Osteocyte (in vitro differentiated cells): ENCODE measurements at places on chromosomes 5 and 9. TPM values are rescaled to one million over a fixed set of nuclear protein-coding genes. Genes with fewer than 3 reads are reported as not detected.

Gene TAF11L10
- not detected in 2 replicates for total RNA-seq

Gene ADAMTSL1
- total RNA-seq = 1.2 and 1.5 TPM in 2 replicates

- DNase-seq = no peak
These were observed 6.0 kb upstream of the NIPBL start for GRCh38 chr5:36870399-36871040.

DNA sequence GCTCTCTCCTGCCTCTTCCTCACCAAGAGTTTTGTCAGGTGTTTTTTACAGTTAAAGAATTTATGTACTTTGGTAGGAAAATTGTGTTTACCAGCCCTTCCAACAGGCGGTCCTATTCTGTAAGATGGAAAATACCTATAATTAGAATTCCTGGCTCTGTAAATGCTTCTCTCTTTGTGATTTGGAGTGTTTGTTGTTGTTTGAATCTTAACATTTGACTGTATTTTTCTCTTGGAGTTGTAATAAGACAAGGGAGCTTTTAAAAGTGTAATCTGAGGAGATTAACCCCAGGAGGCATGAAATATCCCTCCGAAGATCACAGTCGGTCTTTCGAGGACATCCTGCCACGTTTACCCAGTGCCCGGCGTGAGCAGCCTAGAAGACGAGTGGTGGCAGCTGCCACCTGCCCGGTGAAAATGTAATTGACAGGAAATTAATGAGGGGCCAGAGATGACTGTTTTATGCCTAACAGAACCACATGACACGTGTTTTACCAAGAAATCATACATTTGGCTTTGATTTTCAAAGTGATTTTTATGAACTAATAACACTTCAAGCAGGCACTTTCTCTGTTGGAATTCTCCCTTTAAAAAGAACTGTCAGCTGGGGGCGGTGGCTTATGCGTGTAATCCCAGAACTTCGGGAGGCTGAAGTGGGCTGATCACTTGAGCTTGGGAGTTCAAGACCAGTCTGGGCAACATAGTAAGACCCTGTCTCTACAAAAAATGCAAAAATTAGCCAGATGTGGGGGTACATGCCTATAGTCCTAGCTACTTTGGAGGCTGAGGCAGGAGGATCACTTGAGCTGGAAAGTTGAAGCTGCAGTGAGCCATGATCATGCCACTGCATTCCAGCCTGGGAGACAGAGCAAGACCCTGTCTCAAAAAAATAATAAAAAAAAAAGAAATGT lies 20.0 kb downstream of the ANKRD33B start:
- peak; percentile 53 for DNase-seq

Gene LCN10
- not detected in 2 replicates for total RNA-seq

GRCh38 chr9:130632081-130632710 lies 32.2 kb upstream of the PRDM12 start:
- no peak for DNase-seq

Gene NRG2
- total RNA-seq = 0.86 and 1.5 TPM in 2 replicates

GRCh38 chr5:62977661-62978060 lies 399.0 kb downstream of the LRRC70 start:
- DNase-seq = no peak

- DNase-seq = no peak
These were observed 341.7 kb upstream of the CLINT1 start for GRCh38 chr5:158200619-158201018.

DNA sequence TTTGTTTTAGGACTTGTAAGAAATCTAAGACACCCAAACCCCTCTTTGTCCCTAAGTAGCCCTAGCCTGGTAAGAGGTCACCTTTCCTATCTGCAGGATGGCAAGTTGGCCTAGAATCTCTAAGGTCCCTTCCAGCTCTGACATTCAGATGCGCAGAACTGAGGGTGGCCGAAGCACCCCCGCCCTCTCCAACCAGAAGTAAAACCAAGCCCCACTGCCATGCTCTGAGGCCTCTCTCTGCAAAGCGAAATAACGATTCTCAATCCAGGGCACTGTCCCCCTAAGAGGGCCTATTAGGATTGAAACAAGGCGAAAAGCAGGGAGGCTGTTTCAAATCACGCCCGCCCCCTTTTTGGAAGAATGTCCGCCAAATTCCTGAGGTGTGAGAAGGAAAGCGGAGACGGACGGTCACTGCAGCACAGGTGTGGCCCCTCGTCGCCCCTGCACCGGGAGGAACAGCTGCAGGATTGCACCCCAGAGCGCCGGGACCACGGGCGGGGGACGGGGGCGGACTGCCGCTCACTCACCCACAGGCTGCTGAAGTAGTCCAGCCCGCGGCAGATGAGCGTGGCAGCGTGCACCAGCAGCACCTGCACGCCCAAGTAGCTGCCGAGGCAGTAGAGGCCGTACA lies 824 bp downstream of the TMEM245 start:
- no peak for DNase-seq

DNA sequence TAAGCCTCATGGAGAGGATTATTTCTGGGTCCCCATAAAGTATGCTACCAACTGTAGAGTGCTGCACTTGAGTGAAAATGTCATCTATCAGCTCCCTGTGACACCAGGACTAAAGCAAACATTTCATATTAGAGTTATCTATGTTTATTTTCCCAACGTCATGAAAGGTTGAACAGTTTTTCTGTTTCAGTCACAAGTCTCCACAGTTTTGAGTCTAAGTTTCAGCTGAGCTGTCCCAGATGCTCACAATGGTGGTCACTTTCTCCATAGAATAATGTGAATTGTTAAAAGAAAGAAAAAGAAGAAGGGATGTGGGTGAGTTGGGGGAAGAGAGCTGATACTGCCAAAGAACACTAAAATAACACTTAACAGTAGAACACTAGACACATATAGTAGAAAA lies 126.3 kb upstream of the C9orf72 start:
- DNase-seq = no peak

DNA sequence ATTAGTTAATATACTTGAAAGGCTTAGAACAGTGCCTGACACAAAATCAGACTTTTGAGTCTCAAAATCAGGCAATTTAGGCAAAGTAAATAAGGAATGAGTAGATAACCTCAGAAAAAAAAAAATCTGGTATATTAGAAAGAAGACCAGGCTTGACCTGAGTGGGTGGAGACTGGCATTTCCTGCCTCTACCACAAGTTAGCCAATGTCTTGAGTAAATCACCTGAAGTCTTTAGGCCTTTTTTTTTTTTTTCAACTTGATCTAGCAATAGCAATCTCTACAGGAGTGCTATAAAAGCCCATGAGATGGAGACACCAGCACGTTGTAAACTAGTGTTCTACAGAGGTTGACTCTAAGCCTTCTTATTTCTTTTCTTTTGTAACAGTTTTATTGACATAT lies 104.2 kb upstream of the RASEF start:
- DNase-seq = no peak

GRCh38 chr5:12910641-12911040 lies 1006.4 kb upstream of the CTNND2 start:
- no peak for DNase-seq

Gene ADAMTS19
- total RNA-seq = 0.08 TPM in 1 of 2 replicates, not detected in the other

DNA sequence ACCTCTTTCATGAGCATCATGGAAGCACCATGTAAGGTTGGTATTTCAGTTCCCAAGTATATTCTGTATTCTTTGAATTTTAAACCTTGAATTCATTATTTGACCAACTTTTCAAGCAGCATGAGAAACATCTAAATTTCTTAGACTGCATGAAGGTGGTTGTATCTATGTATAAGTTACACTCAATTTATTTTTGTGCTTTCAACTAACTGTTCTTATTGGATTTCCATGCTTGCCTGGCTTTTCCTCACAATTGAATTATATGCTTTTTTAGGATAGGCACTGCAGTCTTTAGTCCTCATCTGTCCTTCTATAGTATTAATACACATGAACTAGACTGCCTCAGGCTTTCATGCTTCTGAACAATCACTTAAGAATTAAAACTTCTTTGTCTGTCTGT lies 134.0 kb downstream of the CEP120 start:
- DNase-seq = no peak

DNA sequence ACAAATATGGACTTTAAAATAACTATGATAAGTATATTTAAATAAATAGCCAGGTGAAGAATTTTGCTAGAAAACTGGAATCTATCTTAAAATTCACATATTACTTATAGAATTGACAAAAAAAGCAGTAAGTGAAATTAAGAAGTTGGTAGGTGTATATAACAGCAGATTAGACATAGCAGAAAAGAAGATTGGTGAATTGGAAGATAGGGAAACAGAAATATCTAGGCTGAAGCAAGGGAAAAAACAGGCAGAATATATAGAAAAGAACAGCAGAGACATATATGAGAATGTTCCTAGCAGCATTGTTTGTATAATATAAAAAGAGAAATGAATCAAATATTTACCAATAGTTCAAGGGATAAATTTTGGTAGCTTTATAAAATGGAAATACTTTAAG lies 294.9 kb downstream of the TMEM232 start:
- no peak for DNase-seq
